ENCODE measurements at places on chromosomes 16 and 17.

DNA sequence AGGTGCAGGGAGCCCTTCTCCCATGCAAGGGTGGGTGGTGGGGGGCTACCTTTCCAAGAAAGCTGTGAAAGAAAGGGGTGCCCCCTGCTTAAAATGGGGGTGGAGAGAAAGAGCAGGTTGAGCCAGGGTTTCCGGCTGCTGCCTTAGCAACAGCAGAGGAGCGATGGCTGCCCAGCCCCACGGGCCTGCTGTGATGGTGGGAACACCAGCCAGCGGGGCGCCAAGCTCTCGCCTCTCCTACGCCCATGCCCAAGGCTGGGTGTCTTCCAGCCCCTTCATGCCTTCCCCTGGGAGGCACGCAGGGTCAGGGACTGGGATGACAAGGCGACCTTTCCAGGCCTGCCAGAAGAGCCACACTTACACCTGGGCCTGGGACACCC, 3.0 kb downstream of the FMNL1 start:
- no peak for DNase-seq

DNA sequence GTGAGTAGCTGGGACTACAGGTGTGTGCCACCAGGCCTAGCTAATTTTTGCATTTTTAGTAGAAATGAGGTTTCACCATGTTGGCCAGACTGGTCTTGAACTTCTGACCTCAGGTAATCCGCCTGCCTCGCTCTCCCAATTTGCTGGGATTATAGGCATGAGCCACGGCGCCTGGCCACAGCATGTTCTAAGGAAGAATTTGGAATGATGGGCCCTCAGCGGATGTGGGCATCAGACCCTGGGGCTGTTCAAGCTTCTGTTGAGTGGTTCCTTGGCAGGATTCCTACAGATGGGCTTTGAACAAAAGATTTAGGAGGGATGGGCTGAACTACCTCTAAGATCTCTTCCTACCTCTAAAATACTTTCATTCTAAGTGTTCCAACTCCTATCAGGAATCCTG, 4.1 kb downstream of the PRPSAP2 start:
- no peak for DNase-seq

- DNase-seq = peak; percentile 66
These were observed 6.5 kb upstream of the NUBP1 start for GRCh38 chr16:10737068-10737625.

DNA sequence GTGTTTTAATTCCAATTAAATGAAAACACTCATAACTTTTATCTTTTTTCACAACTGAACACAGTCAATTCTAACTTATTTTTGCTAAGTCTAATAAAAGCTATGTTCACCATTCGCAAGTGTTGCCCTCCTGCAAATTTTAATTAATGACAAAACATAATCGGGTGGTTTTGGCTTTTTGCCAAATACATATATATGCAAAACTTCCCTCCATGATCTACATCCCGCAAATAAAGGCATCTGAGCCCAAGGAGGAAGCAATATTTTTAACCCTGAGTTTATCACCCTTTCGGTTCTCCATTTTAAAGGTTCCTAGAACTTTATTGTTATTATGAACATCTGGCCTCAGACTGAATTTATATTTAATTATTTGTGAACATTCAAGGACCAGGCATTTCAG, 507.9 kb downstream of the CDH13 start:
- no peak for DNase-seq

DNA sequence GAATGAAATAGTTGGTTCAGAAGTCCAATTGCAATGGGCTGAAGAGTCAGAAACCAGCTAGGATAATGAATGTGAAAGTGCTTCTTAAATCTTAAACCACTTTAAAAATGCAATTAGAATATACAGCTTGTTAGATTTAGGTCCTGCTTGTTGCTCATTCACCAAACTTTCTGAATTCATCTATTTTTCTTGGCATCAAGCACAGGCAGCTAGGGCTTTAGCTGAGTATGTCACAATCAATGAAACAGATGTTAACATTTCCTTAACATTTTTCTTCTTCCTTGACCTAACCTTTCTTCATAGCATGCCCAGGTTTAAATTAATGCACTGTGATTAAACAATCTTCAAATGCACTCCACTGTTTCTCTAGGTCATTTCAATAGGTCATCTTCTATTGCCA, 14.4 kb downstream of the KIF2B start:
- no peak for DNase-seq

GRCh38 chr17:72460711-72461110, 339.9 kb downstream of the SOX9 start:
- DNase-seq = no peak

DNA sequence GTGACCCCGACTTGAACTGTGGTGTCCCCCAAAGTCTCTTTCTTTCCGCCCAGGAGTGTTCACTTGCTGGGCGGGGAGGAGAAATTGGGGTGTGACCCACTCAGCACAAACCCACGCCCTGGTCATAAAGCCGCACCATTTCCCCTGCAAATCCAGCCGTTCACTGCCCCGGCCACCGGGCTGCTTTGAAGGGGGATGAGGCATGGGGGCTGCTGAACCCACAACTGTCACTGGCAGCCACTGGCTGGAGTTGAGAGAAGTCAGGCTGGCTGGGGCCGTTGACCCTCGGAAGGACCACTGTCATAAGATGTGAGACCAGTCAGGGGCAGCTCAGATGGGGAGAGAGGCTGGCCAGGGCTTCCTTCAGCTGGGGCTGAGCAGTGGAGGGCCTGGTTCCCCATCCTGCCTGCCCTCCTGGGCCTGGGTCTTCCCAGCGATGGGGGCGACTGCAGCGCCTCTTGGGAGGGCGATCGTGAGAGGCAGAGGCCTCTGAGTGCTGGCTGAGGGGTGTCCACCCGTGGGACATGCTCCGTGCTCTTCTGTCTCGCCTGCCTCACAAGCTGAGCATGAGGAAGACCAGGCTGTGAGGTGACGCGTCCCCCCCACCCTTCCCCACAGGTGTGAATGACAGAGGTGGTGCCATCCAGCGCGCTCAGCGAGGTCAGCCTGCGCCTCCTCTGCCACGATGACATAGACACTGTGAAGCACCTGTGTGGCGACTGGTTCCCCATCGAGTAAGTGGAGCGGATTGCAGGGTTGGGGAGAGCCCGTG, 19.5 kb downstream of the C16orf90 start:
- no peak for DNase-seq
